ENCODE measurements at places on chromosomes 2 and 18.
A peak's percentile ranks its signal among the peaks of the same experiment; 100 is the strongest.

DNA sequence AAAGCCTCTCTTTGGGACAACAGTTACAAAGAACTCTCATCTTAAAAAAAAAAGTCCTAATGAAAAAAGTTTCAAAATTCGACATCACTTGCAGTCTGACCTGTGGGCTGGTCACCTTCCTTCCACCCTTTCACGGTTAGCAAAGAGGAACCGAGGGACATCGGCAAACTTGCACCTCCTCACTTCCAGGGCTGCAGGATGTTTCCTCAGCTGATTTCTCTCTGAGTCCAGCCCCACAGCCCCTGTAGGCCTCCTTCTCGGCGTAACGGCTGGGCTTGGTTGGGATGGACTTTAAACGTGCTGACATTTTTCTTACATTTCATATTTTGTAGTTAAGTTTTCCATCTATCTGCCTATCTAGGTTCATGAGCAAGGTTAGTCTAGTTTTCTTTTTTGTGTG, 5.7 kb upstream of the CAB39 start:
- no peak for DNase-seq

- peak; percentile 25 for DNase-seq
Measured at GRCh38 chr18:12659904-12660605, 2.1 kb upstream of the SPIRE1 start.

DNA sequence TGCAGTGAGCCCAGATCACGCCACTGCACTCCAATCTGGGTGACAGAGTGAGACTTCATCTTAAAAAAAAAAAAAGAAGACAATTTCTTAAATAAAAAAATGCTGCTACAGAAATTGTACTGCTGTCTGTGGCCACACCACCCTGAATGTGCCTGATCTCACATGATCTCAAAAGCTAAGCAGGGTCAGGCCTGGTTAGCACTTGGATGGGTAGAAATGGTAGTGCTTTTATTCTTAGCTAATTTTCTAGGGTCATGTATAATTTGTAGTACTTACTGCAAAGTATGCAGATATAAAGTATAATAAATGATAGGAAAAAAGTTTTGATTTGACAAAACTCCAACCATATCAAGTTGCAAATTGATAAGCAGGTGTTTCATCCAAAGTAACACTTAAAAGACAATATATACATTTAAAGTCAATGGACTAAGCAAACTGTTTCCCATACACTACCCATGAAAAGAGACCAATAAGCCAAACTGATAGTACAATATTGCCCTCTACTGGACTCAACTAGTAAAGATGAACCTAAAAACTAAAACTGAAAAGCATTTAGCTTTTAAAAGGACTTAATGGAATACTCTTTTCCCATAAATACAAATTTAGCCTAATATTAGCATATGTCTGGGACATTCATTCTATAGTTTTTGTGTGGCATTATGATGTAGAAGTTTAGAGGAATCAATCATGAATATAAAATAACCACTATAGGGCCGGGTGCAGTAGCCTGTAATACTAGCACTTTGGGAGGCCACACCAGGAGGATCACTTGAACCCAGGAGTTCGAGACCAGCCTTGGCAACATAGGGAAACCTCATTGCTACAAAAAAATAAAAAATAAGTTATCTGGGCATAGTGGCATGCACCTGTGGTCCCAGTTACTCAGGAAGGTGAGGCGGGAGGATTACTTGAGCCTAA, 18.6 kb upstream of the PEX13 start:
- peak; percentile 33 for DNase-seq

DNA sequence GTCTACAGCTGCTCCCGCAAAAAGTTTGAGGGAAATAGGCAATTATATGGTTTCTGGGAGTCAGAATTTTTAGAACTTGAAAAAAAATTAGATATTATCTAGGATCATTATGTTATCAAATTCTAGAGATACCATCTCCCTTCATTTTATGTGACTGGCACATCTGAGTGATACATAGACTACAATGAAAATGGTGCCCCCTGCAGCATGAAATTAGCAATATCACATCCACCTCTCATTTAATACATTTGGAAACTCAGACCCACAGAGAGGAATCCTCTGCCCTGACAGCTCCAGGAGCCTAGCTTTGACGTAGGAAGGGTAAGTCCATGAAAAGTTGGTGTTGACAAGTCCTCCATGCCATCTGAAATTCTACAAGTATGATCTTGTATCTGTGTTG, 381.6 kb downstream of the SUCLG1 start:
- DNase-seq, result peak; percentile 37

- DNase-seq, result no peak
Measured at GRCh38 chr2:230244211-230244610, 18.7 kb downstream of the SP140 start.

DNA sequence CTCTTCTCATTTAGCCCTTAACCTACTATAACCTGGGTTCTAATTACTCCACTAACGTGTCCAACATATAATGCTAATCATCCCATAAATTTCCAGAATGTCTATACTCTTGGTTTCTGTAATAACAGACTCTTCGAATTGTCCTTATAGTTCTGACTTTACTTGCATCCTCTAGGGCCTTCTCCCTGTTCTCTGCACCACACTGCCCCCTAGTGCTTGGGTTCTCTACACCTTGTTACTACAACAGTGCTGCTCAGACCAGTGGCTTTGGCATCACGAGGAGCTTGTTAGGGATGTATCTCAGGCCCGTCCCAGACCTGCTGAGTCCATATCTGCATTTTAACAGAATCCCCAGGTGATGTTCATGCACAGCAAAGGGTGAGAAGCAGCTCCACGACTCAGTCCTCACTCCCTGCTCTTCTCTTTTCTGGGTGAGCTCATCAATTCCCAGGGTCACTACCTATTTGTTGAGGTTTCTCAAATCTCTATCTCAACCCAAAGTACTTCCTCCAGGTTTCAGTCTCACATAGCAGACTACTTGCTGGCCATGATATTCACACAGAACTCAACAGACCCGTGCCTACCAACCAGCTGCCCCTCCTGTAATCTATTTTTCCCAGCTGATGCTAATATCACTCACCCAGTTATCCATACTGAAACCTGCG, 14.5 kb upstream of the DDX1 start:
- peak; percentile 64 for DNase-seq

- DNase-seq, result no peak
Measured at GRCh38 chr18:56576826-56577573, 61.4 kb downstream of the TXNL1 start.

DNA sequence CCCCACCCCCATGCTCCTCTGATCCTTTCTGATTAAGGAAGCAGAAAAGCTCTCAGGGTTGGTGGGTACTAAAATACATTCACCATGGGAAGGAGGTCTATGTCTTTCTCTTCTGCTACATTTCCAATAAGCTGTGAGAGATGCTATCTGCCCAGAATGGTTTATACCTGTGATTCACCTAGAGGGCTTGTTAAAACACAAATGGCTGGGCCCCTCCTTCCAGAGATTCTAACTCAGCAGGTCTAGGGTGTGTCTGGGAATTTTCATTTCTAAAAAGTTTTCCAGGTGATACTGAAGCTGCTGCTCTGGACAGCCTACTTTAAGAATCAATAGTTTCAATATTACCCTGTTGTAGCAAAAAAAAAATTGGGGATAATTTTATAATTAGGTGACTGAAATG, 772.2 kb upstream of the ZEB2 start:
- no peak for DNase-seq

GRCh38 chr18:2310886-2311285, 260.4 kb downstream of the METTL4 start:
- DNase-seq, result no peak

Measured in NCI-H1092 treated with DMSO at 0.1 percent for 48 hours (cell line).